DMS79 treated with DMSO at 0.1 percent for 48 hours (cell line): ENCODE measurements at places on chromosomes 2 and 18.
A peak's percentile ranks its signal among the peaks of the same experiment; 100 is the strongest.

DNA sequence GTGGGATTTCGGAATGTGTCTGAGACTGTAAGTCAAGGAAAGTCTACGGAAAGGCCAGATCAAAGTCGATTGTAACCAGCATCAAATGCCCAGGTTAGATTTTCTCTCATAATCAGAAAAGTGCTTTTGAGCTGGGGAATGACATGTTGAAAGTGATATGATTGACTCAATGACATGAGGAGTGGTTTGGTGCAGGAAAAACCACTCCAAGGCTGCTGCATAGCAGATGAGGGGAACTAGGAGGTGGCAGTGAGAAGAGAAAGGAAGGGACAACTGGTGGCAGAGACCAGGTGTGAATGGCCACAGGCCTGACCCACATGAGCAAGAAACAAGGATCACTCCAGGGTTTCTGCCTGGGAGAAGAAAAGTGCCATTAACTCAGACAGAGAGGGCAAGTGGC, 822 bp downstream of the SLC35F6 start:
- DNase-seq, result no peak

DNA sequence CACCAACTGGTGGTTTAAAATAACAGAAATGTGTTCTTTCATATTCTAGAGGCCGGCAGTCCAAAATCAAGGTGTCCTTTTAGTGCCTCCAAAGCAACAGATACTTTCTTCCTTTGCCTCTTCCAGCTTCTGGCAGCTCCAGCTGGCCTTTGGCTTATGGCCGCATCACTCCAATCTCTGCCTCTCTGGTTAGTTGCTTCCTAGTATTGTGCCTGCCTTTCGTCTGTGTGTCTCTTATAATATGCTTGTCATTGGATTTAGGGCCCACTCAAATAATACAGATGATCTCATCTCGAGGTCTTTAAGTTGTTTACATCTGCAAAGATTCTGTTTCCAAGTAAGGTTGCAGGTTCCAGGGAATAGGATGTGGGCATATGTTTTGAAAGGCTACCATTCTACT, 855.2 kb upstream of the ID2 start:
- no peak for DNase-seq

DNA sequence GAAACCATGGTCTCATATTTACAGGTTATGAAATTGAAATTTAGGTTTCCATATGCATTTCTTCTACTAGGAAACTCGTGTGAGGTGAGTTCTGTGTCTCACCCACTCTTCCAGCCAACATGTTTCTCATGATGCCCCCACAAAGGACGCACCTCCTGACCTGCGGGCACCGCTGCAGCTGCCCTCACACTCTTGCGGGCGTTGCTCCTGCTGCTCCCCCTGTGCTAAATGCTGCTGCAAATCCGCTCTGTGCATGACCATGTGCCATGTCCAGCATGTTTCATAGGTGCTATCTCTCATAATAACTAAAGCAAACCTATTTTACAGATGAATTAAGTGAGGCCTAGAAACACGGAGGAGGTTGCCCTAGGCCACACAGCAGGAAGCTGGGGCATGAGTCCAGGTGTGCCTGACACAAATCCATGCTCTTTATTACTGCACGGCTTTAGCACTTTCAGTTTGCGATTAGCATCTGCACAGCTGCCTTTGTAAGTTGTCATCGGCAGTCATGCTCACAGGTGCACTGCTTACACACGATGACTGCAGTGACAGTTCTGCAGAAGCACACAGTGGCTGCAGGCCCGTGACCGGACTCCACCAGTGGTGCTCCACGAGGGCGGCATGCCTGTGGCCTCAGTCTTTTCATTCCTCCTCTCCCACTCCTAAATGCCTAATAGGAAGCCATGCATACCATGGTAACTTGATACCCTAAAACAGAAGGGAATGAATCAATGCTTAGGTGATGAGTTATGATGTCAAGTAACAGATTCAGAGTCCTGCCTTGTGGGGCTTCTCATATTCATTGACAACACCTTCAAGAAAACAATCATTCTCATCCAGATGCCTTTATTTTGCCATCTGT, 14.9 kb upstream of the GALR1 start:
- DNase-seq, result no peak

DNA sequence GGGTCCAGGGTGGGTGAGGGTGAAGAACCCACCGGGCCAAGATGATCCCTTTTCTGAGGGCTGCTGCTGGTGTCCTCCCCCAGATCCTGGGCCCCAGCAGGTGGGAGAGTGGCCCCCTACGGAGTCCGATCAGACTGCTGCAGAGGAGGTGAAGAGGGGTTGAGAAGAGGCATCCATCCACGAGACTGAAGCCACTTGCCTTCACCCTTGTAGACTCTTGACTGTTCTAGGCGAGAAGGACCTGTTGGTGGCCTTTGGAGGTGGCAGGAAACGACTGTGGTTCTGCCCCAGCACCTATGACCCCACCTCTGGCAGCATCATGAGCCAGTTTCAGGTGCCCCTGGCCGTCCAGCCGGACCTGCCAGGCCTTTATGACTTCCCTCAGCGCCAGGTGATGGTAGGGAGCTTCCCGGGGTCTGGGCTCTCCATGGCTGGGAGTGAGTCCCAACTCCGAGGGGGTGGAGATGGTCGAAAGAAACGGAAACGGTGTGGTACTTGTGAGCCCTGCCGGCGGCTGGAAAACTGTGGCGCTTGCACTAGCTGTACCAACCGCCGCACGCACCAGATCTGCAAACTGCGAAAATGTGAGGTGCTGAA, 1.5 kb downstream of the TET3 start:
- no peak for DNase-seq

GRCh38 chr2:9327873-9328352, 95.4 kb downstream of the ITGB1BP1 start:
- DNase-seq, result no peak

DNA sequence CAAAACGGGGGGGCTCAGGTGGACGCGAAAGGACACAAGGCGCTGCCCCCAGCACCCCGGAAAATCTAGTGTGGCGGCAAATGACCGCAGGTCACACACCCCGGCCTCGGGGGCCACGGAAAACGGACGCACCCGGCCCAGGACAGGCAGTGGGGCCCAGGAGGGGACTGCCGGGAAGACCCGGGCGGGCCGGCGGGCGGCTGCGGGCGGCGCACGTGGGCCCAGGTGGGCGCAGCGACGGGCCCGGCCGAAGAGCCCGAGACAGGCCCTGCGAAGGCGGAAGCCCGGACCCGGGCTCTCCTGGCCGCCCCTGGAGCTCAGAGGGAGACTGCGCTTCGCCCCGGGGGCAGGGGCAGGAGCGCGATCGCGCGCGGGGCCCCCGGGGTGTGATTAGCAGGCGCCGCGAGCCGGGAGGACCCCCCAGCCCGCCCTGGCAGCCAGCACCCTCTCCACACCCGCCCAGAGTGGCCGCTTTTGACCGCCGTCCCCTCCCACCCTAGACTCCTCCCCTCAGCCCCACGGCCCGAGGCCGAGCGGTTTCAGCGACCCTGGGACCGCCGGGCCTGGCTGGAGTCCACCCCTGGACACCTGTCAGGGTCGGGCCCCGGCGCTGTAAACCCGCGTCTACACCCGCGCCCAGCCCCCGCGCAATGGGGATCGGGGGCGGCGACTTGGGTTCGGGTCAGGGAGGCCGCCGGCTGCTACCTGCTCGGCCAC, 773 bp downstream of the MBP start:
- DNase-seq, result no peak

GRCh38 chr2:8246137-8246536, 435.7 kb upstream of the ID2 start:
- DNase-seq, result no peak

- DNase-seq, result peak; percentile 75
Observed at GRCh38 chr2:25294573-25295462, 46.9 kb downstream of the DNMT3A start.

GRCh38 chr2:229974266-229974665, 52.0 kb downstream of the FBXO36 start:
- DNase-seq, result no peak

DNA sequence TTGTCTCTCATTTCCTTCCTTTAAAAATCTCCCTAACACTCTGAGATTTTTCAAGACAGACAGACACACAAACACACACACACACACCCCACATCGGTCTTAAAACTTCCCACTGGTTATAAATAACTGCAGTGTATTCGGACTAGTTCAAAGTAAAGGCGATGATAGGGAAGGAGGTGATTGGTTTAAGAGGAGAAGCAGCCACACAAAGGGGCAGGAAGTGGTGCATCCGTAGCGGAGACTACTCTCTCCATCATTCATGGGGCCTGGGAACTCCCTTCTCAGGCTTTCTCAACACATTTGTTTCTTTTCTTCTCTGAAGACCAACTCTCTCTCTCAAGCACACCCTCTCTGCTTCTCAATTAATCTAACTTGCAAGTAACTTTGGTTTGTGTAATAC, 149.1 kb upstream of the DPP10 start:
- DNase-seq, result no peak

GRCh38 chr2:44879269-44880124, 62.0 kb upstream of the SIX3 start:
- DNase-seq, result no peak

DNA sequence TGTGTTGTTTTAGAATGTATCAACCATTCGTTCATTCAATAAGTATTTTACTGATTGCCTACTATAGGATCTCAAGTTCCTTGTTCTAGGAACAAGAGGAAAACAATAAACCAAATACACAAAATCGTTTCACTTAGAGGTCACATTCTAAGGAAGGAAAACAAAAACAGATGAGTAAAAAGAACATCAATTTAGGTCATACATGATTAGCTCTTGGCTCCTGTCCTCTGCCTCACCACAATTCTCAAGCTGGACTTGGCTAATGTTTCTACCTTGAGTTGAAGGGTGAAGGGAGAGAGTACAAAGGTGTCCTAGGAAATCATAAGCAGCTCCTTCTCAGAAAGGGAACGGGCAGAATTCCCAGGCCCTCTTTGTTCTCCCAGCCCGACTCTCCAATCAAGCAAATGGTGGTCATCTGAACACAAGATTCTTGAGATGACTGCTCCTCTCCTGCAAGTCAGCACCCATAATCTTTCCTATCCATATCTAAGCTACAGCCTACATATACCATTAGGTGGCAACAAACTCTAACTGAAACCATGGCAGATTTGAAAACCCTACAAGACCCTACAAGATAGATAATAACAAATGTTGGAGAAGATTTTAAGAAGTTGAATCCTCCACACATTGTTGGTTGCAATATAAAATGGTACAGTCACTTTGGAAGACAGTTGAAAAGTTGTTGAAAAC, 76.0 kb downstream of the CBLN2 start:
- DNase-seq, result no peak

GRCh38 chr2:3242747-3243369, 134.8 kb downstream of the EIPR1 start:
- no peak for DNase-seq

DNA sequence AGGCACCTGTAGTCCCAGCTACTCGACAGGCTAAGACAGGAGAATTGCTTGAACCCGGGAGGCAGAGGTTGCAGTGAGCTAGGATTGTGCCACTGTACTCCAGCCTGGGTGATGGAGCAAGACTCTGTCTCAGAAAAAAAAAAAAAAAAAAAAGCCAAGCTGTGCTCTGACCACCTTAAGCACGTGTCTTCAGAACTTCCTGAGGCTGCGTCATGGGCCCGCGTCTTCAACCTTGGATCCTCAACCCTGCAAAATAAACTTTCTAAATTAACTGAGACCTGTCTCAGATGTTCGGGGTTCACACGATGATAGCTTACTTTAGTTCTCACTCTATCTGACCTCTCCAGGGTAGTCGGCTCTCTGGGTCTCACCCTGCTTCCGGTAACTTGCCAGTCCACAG, 65.8 kb upstream of the CABLES1 start:
- no peak for DNase-seq

GRCh38 chr2:230692760-230693159, 19.9 kb upstream of the CAB39 start:
- DNase-seq, result no peak

GRCh38 chr2:120204945-120205670, 18.1 kb downstream of the TMEM185B start:
- no peak for DNase-seq

- DNase-seq, result no peak
Observed at GRCh38 chr2:37317746-37318145, 6.9 kb downstream of the PRKD3 start.

GRCh38 chr2:97845818-97846217, 132.4 kb downstream of the ZAP70 start:
- DNase-seq, result no peak

GRCh38 chr2:108449410-108450130, 564 bp downstream of the GCC2 start:
- DNase-seq, result peak; percentile 24

GRCh38 chr2:228522977-228523376, 341.5 kb upstream of the SPHKAP start:
- DNase-seq, result no peak

DNA sequence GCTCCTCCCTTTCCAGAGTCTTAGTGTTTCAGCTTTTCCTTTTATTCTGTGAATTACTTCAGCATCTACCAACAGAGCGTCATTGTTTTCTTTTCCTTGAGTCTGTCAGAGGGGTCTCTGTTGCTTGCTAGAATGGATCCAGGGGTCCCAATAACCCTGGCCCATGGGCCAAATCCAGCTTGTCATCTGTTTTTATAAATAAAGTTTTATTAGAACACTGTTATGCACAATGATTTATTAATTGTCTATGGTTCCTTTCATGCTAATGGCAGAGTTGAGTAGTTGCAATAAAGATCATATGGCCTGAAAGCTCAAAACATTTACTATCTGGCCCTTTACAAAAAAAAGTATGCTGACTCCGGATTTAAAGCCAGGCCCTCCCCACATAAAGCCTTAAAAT, 58.8 kb downstream of the MRPL35 start:
- DNase-seq, result no peak

GRCh38 chr2:179250848-179251504, 13.7 kb downstream of the SESTD1 start:
- no peak for DNase-seq

DNA sequence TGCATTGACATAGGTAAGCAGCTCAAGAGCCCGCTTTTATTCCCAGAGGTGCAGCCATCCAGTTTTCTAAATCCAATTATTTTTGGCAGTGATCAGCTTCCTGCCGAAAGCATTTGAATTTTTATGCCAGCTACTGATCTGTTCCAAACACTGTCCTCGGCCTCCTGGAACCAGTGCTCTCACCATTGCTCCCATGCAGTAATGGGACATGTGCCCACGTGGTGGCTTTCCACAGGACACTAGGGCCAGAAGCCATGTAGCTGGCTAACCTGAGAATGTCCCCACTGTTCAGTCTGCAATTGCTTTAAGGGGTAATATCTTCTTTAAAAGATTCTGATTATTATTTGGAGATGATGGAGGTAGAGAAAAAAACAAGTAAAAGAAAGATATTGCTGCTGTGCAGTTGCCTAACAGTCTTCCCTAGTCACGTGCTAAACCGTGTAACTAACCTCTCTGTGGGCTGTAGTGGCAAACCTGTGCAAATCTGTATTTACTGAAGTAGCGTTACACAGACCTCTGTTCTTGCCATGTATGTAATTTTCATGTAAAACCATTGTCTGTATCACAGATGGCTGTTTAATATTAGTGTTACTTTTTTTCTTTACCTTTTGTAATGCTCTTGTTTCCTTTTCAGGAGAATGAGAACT, 13.0 kb downstream of the GRHL1 start:
- DNase-seq, result no peak

DNA sequence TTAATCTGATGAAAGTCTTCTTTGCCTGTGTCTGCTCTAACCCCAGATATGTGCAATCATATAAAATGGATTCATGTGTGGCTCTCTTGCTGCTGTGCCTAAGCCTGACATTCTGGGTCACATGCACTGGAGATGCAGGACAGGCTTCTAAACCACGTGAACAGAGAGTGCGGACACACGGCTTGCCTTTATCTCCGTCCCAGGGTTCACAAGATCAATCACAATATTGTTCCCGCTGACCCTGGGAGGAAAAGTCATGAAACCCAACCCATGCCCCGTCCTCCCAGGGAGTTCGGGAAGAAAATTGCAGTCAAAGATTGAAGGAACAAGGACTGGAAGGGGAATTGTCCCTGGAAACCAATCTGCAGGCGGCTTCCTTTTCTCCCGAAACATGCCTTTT, 74.8 kb downstream of the VAPA start:
- DNase-seq, result no peak

- no peak for DNase-seq
Observed at GRCh38 chr18:62723666-62724281, 8.4 kb downstream of the PHLPP1 start.
